ENCODE measurements at places on chromosomes 1 and 21.

- DNase-seq, result no peak
These were observed 68.2 kb downstream of the ARHGEF16 start for GRCh38 chr1:3522564-3523265.

DNA sequence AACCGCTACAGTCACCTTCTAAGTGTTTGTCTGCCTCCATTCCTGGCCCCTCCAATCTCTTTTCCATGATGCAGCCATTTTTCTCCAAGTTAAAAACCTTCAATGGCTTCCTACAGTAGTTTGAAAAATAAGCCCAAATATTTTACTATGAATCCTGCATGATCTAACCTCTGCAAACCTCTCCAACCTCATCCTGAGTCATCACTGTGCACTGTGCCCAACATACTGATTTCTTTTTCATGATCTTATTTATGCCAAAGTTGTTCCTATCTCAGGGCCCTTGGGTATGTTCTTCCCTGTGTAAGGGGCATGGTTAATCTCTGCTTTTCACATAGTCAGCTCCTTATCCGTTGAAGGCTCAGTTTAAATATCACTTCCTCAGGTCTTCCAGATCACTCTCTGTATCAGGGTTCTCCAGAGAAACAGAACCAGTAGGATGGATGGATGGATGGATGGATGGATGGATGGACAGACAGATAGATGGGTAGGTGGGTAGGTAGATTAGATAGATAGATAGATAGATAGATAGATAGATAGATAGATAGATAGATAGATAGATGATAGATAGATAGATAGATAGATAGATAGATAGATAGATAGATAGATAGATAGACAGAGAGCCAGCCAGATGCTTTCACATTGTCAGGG, 18.1 kb upstream of the PTPN14 start:
- DNase-seq, result no peak

DNA sequence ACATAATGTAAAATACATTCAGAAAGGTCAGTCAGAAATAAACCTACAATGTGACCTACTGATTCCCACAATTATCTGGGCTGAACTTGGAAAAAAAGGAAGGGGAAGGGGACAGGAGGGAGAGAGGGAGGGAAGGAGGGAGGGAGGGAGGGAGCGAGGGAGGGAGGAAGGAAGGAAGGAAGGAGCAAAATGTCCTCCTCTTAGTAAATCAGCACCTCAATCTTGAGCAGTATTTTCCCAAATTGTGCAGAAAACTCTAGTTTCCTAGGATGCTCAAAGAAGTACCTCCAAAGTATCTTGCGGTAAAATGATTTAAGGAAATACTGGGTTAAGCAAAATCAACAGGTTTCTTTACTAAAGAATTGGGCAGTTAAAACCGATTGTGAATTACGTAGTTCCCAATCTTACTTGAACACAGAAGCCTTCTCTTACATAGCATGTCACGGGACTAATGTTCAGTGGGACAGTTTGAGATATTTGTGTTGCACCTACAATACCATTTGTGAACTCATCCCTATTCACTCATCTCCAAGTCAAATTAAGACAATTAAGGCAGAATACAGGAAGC, 51.0 kb upstream of the ASPM start:
- DNase-seq, result no peak

GRCh38 chr1:89876463-89876862, 55.6 kb downstream of the LRRC8D start:
- DNase-seq, result no peak

Measured in stimulated activated CD8-positive, alpha-beta memory T cell treated with anti-CD3 and anti-CD28 coated beads, Interleukin-4, amount 100 ng/mL, for 48 hours (primary cell).